ENCODE measurements at places on chromosomes 6 and 20.

- ATAC-seq, result no peak
Measured at GRCh38 chr6:80860107-80860506, 753.6 kb downstream of the BCKDHB start.

DNA sequence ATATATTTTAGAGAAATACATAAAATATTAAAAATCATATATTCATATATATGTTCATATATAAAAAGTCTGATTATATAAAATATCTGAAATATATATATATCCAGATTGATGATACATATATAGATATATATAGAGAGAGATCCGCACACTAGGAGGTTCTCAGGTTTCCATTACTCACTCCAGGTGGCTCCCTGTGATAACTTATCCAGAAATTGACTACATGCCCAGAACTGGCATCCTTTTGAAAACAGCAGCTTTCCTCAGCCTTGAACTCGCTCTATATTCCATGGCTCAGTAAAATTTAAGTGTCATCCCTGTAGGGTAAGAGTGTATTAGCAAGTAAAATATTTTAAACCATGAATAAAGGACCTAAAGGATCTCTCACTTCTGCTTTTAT, 206.8 kb downstream of the TINAG start:
- ATAC-seq, result no peak

- no peak for ATAC-seq
Measured at GRCh38 chr6:43202451-43202850, 20.5 kb downstream of the CUL9 start.

DNA sequence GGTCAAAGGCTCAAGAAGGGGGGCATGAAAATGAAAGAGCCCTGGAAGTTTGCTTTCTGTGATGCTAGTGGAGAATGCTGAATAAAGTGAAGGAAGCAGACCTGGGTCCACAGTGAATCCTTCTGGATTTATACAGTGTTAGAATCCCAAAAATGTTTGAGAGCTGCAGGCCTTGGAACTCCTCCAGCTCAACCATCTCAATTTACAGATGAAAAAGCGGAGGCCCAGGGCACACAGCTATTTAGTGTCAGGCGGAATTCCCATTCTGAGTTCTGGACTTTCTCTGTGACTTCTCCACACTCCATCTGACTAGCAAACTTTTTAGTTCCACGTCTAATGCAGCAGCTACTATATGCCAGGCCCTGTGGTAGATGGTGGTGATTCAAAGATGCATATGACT, 1.5 kb upstream of the PRSS35 start:
- ATAC-seq, result no peak

Data from activated CD4-positive, CD25-positive, alpha-beta regulatory T cell treated with anti-CD3 and anti-CD28 coated beads, Interleukin-2, amount 50 U/mL, for 24 hours (primary cell).